ENCODE measurements at places on chromosomes 7 and 10. TPM values are rescaled to one million over a fixed set of nuclear protein-coding genes. Genes with fewer than 3 reads are reported as not detected.

The TRIM4 gene
- 52.1 TPM for total RNA-seq

The ADRA2A gene
- not detected for total RNA-seq

The OPN1SW gene
- not detected for total RNA-seq

The DNAJC12 gene
- 3.3 TPM for total RNA-seq

The PBLD gene
- 201 TPM for total RNA-seq

The SVIL gene
- 30.3 TPM for total RNA-seq

- no peaks in the 10 kb centered on the region for H3K4me1 ChIP-seq
- DNase-seq: no peak
- H3K27me3 ChIP-seq: no peaks in the 10 kb centered on the region
- no peak overlapping the region for H3K27ac ChIP-seq
Measured at GRCh38 chr7:70092314-70093204, 494.3 kb downstream of the AUTS2 start.

DNA sequence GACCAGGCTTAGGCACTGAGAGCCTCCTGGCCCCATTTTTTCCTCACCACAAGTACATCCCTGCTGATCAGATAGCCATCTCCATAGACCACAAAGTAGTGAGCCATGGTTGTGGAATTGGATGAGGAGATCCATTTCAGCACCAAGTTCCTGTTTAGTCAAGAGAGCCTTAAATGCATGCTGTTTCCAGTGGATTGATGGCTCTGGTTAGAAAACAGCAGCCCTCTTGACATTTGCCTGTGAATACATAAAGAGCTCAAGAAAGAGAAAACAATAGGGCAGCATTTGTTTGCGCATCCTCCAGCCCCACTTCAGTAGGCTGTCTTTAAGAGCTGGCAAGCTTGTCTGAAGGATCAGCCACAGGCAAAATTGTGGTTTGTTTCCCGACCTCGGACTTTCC lies 251.2 kb downstream of the POU6F2 start:
- no peak for DNase-seq
- H3K27ac ChIP-seq: no peak overlapping the region
- H3K27me3 ChIP-seq: no peaks in the 10 kb centered on the region
- H3K4me3 ChIP-seq: no peak overlapping the region
- H3K4me1 ChIP-seq: no peaks in the 10 kb centered on the region
- no peaks in the 10 kb centered on the region for H3K36me3 ChIP-seq

- H3K4me1 ChIP-seq: no peaks in the 10 kb centered on the region
- no peak overlapping the region for H3K4me3 ChIP-seq
- no peak overlapping the region for H3K27ac ChIP-seq
- H3K36me3 ChIP-seq: no peaks in the 10 kb centered on the region
- DNase-seq: no peak
- H3K27me3 ChIP-seq: no peaks in the 10 kb centered on the region
Measured at GRCh38 chr10:86857128-86857721, 100.2 kb downstream of the MMRN2 start.

- H3K27ac ChIP-seq: no peak overlapping the region
- no peak for DNase-seq
- no peak overlapping the region for H3K4me3 ChIP-seq
- H3K36me3 ChIP-seq: no peaks in the 10 kb centered on the region
- no peaks in the 10 kb centered on the region for H3K4me1 ChIP-seq
Measured at GRCh38 chr7:113796557-113796956, 122.3 kb downstream of the PPP1R3A start.

DNA sequence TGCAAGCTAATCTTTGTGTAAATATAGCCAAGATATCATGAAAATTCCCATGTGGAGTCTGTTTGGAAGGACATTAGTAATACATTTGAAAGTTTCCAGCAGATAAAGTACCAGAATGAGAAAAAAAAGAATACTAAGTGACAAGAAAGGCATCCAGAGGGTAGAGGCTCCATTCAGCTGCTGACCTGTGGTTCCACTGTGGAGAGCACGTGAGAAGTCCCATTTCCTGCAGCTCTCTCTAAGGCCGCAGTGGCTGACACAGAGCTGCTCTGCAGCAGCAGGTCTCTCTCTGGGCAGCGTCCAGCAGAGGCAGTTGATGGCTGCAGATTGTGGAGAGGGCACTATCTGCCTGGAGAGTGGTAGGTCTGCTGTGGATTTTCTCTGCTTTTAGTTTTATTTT lies 100.1 kb upstream of the TMEM72 start:
- no peaks in the 10 kb centered on the region for H3K27me3 ChIP-seq
- H3K4me3 ChIP-seq: no peak overlapping the region
- no peak overlapping the region for H3K27ac ChIP-seq
- no peak for DNase-seq
- H3K4me1 ChIP-seq: no peaks in the 10 kb centered on the region

GRCh38 chr7:46633200-46633599 lies 712.1 kb upstream of the IGFBP3 start:
- no peak overlapping the region for H3K27ac ChIP-seq
- no peaks in the 10 kb centered on the region for H3K27me3 ChIP-seq

- no peak for DNase-seq
- no peaks in the 10 kb centered on the region for H3K27me3 ChIP-seq
- H3K4me3 ChIP-seq: no peak overlapping the region
- no peaks in the 10 kb centered on the region for H3K4me1 ChIP-seq
- H3K36me3 ChIP-seq: no peaks in the 10 kb centered on the region
Measured at GRCh38 chr10:3412071-3412582, 239.5 kb upstream of the PITRM1 start.

DNA sequence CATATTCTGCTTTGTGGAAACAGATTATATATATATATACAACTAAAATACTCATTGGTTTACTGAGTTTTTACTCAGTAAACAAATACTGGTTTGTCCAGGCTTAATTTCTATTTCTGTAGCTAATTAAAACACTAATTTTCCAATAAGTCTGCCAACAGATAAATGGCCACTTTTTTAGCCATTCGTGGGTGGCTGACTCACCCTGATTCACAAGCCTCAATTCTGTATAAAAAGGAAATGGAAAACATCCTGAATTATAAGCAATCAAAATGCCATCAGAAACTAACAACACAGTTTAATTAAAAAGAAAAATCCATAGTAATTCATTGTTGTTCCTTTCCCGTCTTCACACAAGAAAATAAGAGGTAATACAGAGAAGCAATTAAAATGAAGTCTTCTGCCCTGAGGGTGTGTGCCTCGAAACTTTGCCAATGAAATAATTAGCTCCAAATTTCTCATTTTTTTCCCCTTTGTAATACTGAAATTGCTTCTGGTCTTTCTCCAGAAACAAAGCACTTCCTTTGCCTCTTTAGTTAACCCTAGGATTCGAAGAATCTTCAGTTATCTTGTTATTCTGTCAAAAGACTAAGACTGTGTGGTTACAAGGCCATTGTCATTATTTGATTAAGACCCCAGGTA lies 118.7 kb upstream of the PTN start:
- no peak overlapping the region for H3K27ac ChIP-seq
- no peaks in the 10 kb centered on the region for H3K4me1 ChIP-seq
- no peaks in the 10 kb centered on the region for H3K27me3 ChIP-seq
- H3K4me3 ChIP-seq: no peak overlapping the region

GRCh38 chr10:4535521-4535920 lies 290.5 kb upstream of the AKR1E2 start:
- H3K27ac ChIP-seq: no peak overlapping the region
- no peaks in the 10 kb centered on the region for H3K4me1 ChIP-seq
- no peaks in the 10 kb centered on the region for H3K36me3 ChIP-seq
- H3K4me3 ChIP-seq: no peak overlapping the region
- DNase-seq: no peak
- H3K27me3 ChIP-seq: no peaks in the 10 kb centered on the region
